ENCODE measurements at places on chromosomes 11 and 22. TPM values are rescaled to one million over a fixed set of nuclear protein-coding genes. Genes with fewer than 3 reads are reported as not detected.

CBLIF gene
- total RNA-seq = not detected

DNA sequence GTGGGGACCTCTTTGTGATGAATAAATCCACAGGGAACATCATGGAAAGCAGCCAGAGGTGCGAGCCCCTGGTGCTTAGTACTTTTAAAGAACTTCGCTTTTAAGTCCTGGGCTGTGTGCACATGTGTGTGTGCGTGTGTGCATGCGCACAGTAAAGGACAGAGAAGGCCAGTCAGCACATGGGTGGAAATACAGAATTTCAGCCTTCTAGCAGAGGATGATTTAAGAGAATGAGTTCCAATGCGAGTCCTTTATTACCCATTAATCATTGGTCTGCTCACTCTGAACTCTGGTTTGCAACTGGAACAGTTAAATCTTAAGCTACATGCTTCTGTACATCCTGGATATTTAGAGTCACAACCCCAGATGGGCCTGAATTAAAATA is 18.9 kb downstream of the TEAD1 start:
- DNase-seq = no peak

PGA5 gene
- total RNA-seq = not detected

DNA sequence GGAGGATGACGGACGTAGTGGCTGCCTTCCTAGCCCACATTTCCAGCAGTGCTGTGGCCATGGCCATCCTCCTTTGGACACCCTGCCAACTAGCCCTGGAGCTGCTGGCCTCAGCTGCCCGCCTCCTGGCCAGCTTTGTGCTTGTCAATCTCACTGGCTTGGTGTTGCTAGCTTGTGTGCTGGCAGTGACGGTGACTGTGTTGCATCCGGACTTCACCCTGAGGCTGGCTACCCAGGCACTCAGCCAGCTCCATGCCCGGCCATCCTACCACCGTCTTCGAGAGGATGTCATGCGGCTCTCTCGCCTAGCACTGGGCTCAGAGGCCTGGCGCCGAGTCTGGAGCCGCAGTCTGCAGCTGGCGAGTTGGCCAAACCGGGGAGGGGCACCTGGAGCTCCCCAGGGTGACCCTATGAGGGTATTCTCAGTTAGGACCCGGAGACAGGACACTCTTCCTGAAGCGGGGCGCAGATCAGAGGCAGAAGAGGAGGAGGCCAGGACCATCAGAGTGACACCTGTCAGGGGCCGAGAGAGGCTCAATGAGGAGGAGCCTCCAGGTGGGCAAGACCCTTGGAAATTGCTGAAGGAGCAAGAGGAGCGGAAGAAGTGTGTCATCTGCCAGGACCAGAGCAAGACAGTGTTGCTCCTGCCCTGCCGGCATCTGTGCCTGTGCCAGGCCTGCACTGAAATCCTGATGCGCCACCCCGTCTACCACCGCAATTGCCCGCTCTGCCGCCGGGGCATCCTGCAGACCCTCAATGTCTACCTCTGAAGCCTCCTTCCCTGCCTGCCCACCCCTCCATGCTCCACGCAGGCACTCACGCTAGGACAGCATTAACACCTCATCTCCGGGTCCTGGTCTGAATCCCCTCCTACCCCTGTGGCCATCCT is 1.6 kb downstream of the RNF26 start:
- DNase-seq = no peak

- no peak for DNase-seq
Observed at GRCh38 chr22:20256551-20257211, 11.4 kb downstream of the RTN4R start.

DNA sequence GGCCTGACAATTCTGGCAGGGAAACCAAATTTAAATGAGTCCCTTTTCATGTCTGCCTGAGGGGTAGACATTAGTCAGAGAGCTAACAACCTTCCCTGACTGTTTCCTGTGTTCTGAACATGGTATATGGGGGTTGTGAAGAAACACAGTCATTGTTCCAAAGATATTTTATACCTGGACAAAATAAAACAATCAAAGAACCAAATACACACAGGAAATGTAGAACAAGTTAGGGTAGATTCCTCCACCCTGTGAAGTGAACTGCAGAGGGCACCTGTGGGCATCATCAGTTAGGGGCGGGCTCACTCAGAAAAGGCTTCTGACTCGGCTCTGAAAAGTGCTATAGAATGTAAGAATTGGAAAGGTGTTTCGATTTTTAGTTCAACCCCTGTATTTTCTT is 231.9 kb upstream of the CADM1 start:
- DNase-seq = no peak

DNA sequence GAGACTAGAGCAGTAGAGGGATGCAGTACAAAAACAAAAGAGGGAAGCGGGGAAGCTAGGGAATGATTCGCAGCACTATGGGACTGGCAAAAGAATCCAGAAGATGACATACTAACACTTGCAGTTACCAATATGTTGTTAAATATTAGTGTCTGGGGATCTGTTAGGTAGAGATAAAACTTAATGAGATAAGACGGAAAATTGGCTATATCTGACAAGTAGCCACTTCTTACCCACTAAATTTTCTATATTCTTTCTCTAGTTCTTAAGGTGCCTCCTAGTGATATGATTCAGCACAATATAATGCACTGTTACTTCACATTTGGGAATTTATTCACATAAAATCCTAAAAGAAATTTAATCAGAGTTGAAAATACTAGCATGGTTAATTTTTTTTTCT is 30.8 kb downstream of the CCDC90B start:
- DNase-seq = no peak

Measured in Right ventricle myocardium superior (tissue), 1 donor.